ENCODE measurements at places on chromosomes 12 and 14.

DNA sequence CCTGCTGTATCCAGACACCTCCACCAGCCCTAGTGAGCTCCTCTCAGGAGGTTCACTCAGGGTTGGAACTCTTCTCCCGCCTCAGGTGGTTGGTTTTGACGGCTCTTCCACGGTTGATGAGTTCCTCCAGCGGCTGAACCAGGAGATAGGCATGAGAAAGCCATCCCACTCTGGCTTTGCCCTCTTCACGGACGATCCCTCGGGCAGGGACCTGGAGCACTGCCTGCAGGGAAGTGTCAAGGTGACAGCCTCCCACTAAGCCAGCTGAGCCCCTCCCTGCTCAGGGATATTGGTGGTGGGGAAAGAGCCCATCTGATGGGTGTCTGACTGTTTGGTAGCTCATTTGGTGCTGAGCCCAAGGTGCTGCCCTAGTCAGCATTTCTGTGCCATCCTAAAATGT lies 20.4 kb downstream of the PIGH start:
- DNase-seq: no peak

DNA sequence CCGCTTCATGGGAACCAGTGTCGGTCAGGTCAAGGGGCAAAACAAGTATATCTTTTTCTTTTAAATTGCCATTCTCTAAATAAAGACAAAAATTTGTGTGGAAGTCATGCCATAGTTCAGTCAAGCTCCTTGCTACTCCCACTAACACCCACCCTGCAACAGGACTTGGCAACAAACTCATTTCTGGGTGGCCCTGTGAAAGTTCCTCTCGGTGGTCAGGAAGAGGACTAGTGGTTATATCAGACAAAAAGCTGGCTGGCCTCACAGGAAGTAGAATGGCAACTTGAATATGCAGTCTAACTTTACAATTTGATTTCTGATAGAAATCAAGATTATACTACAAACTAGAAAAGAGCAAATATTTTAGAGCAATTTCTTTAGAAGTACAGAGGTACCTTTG lies 11.2 kb downstream of the DHRS7 start:
- DNase-seq: no peak

DNA sequence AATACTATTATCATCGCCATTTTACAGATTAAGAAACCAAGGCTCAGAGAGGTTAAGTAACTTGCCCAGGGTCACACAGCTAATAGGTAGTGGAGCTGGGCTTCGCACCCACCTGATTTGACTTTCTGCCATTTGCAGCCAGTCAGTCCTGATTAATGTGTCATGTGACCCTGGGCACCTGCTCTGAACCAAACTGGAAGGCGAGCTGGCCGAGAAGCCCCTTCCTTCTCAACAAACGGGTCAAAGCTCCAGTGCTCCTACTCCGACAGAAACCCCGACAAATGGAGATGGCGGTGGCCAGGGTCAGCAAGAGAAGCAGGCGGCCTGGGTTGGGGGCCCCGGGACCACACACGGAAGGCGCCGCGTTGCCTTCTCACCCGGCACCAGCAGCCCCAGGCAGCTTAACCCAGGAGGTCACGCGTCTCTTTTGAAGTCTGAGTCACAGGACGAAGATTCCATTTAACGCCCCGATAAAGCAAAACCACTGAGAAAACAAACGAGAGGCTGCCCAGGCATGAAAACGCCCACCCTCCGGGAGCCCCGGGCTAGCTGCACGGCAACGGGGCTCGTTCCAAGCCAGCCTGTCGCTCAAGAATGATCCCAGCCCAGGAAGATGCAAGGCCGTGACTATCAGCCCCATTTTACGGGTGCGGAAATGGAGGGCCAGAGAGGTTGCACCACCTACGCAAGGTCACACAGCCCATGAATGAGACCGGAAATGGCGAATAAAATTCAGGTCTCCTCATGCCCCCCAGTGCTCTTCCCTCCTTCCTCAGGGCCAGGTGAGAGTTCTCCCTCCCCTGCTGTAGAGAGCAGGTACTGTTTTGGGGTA lies 124.8 kb downstream of the SCARB1 start:
- DNase-seq: no peak

GRCh38 chr12:1630827-1631591 lies 2.0 kb downstream of the WNT5B start:
- DNase-seq: no peak

DNA sequence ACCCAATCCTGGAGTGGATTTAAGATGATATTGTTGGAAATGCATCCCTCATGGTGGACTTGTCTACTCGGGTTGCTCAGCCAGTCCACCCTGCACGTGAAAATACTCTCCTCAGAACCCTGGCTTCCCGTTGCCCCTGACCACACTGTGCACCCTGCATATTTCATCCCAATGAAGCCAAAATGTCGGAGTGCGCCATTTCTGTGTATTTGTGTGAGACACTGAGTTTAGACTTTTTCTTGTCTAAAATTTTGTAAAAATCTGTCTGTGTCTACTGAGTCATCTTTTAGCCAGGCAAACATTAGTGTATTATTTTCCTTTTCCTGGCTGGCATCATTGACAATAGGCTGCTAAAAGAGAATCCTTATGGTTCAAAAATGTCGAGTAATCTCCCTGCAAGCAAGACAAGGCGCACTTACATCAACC lies 485 bp upstream of the PNMA1 start:
- no peak for DNase-seq

GRCh38 chr12:16482726-16483125 lies 123.2 kb downstream of the LMO3 start:
- no peak for DNase-seq

GRCh38 chr12:132642846-132643835 lies 24.6 kb downstream of the P2RX2 start:
- DNase-seq: no peak

DNA sequence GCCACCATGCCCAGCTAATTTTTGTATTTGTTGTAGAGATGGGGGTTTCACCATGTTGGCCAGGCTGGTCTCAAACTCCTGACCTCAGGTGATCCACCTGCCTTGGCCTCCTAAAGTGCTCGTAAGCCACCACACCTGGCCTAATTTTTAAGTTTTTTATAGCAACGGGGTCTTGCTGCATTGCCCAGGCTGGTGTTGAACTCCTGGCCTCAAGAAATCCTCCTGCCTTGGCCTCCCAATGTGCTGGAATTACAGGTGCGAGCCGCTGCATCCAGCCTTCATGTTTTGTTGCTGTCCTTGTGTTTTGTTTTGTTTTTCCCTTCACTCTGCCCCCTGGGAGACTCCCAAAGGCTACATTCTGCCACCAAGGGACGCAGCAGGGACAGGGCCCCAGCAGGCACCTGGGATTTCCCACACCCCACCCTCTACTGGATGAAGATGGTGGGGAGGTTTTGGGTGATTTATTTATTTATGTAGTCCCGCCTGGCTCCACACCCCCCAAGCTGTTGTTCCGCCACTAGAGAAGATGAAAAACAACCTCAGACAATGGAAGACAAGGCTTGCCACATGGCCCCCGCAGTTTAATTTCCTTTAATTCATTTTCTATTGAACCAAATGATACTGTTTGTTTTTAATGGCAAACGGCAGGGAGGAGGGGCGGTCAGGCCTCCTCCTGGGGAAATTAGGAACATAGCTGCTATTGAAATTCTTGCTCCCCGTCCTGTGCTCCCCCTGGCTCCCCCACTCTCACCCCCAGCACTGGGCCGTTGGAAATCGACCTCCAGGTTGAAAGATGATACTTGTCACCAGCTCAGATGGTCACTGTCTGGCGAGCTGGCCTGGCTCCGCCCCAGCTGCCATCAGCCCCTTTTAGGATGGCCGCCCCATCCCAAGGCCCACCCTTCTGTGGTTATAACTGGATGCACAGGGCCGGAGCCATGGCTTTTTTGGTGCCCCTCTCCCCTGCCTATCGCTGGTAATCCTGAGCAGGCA lies 70.3 kb downstream of the RNFT2 start:
- no peak for DNase-seq

GRCh38 chr12:98974767-98975381 lies 329.8 kb downstream of the APAF1 start:
- no peak for DNase-seq

DNA sequence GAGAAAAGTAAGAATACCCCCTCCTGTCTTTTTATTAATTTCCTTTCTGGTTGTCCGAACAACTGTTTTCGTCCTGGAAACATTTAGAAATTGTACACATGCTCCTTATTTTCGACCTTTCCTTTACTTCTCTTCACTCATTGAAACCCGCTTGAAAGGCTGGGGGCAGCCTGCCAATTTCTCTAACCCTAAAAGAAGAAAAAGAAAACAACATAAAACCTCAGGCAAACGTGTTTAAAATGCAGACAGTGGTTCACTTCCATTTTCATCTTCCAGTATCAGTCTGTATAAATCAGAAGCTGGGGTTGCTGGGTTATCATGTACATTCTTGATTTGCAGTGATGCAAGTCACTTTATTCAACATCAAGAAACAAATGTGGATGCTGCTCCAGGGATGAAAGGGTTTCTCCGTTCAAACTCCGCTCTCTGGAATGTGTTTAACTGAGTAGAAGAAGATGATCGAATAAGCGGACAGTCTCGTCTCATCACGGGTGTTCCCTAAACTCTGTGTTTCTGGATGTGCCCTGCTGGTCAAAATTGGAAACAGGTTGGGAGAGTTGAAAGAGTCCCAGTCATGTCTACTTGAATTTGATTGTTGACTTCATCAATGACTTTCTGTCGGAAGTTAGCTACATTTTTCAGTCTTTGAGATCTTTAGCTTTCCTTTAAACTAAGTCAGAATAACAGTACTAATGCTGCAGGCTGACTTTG lies 1042.2 kb downstream of the BCL11B start:
- DNase-seq: no peak

DNA sequence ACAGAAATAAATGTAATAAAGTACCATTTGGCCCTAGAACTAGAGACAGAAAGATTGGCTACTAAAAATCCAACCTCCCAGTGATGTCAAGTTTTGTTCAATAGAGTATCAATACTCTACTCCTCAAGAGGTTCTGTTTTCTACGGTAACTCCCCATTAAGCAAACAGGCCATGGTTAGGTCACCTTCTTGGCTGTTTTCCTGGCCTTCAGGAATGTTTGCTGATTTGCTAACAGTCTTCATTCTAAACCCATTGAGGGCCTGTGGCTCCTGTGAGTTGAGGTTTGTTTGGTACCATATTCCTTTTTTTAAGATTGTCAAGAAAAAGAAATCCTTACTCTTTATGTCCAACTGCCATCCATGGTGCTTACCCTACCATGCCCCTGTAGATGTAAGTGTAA lies 1022.0 kb upstream of the TMEM132C start:
- no peak for DNase-seq

DNA sequence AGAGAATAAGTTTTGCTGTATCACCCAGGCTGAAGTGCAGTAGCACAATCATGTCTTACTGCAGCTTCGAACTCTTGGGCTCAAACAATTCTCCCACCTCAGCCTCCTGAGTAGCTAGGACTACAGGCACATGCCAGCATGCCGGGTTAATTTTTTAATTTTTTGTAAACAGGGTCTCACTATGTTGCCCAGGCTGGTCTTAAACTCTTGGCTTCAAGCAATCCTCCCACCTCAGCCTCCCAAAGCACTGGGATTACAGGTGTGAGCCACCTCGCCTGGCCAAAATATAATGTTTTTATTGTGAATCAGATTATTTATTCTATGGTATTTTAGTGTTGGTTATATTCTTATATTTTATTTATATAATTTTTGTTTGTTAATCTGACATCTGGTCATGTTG lies 3.8 kb upstream of the ZNF740 start:
- no peak for DNase-seq

GRCh38 chr14:37544407-37544806 lies 50.6 kb downstream of the FOXA1 start:
- DNase-seq: no peak

DNA sequence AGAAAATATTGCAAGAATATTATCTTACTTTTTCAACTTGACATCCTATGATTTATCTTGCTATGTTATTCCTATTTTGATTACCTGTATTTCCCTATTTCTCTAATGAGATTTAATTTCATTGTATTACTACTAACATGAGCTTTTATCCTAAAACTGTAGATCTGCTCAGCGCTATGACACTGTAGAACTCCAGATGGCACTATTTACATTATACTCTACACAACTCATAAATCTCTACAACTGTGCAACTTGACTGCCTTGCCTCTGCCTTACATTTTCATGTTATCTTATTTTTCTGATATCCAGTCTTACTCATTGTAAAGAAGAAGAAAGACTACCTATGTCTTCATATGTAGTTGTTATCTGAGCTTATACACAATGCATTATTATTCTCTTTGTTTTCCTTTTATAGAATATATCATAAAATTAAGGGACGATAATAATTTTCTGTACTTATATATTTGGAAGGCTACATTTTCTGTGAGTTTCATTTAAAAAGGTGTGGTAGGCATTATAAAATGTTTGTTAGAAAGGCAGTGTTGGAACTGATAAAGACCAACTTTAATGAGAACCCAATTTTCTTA lies 24.1 kb downstream of the NUP37 start:
- no peak for DNase-seq

DNA sequence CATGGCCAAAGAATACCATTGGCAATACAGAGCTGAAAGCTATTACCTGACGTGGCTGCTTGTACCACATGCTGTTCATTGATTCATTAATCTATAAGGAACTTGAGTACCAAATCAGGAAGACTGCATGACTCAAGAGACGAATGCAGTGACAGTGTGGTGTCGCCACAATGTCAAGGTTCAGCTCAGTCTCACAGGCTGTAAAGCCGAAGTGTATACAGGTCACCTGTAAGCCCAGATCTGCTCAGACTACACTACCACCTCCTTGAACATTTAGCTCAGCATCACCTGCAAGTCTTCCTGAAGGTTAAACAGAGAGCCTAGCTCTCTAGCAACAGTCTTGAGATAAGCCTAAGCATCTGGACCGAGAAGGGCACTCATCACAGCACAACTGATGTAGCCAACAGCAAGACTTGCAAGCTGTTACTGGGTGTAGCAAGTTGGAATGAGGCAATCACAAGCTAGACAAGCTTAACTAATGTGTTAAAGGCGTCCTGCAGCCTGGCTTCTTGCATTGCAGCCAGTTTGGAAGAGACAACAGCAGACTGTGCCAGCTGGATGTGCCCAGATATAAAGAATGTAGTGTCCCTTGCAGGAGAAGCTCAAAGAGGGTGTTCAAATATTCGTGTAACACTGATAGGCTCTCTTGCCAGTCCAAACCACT lies 21.0 kb downstream of the TMTC1 start:
- no peak for DNase-seq

- no peak for DNase-seq
These were observed 1161.2 kb upstream of the SEL1L start for GRCh38 chr14:82694820-82695219.

- no peak for DNase-seq
These were observed 19.2 kb downstream of the VDR start for GRCh38 chr12:47885566-47885965.

DNA sequence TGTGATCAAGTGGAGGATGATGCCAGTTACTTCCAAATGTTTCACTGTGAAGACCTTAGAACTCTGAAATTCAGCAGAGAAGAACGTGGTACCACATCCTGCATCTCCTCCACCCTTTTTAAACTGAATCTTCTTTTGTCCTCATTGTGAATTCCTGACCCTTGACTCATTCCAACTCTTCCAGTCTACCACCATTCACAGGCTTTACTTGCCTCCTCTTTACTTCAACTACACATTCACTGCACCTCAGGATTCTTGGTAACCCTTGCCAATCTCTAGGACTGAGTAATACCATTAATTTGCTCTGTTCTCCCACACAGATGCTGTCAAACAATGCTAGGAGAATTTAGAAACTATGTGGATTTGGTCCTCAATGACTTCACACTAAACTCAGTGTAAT lies 37.3 kb downstream of the PPP1R12A start:
- no peak for DNase-seq

All from stimulated activated CD8-positive, alpha-beta memory T cell treated with anti-CD3 and anti-CD28 coated beads, Interleukin-4, amount 100 ng/mL, for 4 hours (primary cell).